ENCODE measurements at places on chromosomes 11 and 22.

- no peak for DNase-seq
These were observed 9.1 kb downstream of the POLD4 start for GRCh38 chr11:67344264-67344663.

- DNase-seq = no peak
These were observed 6.9 kb upstream of the GAL start for GRCh38 chr11:68677432-68677831.

GRCh38 chr11:17972987-17973386 lies 39.9 kb downstream of the SERGEF start:
- DNase-seq = no peak

DNA sequence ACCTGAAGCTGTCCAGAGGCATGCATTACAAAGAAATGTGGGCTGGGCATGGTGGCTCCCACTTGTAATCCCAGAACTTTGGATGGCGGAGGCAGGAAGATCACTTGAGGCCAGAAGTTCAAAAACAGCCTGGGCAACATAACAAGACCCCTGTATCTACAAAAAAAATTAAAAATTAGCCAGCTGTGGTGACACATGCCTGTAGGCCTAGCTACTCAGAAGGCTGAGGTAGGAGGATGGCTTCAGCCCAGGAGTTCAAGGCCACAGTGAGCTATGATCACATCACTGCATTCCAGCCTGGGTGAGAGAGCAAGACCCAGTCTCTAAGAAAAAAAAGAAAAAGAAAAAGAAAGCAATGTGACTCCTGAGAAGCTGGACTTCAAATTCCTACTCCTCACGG lies 138.5 kb upstream of the HSD17B12 start:
- DNase-seq = no peak

DNA sequence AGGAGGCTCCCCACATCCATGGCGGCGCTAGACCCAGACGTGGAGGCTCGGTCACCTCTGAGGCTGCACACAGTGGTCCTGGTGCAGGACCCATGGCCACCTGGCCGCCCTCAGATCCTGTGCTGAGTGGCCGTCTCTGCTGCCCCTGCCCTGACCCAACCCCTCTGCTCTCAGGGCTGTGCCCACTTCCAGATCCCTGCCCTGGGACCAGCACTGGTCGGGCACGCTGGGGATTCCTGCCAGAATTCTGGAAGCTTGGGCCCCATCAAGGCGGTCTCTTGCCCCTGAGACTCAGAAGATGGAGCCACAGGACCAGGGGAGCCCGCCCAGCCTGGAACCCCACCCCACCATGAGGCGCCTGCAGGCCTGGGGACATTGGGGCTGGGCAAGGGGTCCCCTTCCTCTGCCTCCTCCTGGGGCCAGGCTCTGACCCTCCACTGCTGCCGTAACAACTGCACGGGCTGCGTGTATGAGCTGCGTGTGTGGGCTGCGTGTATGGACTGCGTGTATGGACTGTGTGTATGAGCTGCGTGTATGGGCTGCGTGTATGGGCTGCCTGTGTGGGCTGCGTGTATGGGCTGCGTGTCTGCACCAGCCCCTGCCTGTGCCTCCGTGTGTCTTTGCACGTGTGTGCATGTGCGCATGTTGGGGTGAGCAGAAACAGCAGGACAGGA lies 48.7 kb downstream of the IGLL1 start:
- DNase-seq = no peak

DNA sequence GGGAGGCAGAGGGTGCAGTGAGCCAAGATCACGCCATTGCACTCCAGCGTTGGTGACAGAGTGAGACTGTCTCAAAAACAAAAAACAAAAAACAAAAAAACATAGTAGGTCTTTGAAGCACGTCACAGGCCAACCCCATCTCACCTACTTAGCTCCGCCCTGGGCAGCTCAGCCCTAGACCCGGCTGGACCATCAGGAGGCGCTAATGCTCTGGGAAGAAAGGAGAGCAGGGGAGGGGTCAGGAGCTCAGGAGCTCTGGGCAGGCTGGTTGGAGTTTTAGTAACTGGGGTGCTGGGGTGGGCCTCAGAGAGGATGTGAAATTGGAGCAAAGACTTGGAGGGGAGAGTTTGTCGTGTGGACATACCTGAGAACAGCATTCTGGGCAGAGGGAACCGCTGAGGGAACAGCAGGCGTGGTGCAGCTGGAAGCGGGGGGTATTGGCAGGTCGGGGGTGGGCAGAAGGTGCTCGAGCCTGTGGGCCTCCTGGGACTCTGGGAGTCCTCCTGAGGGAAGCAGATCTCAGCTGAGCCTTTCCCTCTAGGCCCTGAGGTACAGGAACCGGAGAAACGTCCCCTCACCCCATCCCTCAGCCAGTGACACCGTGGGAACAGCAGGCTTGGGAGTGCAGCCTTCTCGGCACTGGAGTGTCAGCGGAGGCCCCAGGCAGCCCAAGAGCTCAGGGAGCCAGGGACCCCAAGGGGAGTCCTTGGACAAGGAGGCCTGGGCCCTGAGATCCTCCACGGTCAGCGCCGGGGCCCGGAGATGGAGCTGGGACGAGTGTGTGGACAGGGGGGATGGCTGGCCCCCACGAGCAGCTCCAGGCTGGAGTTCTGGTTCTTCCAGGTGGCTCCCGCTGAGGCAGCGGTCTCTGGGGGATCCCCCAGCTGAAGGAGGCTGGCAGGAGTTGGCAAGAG lies 2.2 kb upstream of the RPS6KA4 start:
- no peak for DNase-seq

DNA sequence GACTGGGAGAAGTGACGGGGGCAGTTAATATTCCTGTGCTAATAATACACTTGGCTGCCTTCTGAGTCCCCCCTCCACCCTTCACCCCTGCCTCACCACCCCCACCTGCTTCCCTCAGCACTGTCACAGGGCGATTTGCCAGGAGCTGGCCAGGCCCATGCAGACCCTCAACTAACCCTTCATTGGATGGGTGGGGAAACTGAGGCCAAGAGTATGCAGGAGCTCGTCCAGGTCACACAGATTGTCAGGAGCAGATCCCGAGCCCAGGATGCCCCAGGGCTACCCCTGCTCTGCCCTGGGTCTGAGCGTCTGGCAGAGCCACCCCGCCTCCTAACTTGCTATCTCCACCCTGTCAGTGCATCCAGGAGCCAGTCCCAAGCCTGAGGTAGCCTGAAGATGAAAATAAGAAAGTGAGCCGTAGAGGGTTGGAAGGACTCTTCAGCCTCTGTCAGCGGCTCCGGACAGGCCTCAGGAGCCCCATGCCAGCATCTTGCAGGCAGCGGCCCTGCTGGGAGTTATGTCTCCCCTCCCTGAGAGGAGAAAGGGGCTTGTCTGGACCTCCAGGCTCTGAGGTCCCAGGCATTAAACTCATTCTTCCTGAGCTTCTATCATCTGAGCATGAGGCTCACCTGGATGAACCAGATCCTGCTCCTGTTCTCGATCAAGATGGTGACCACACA lies 6.2 kb downstream of the TPBGL start:
- DNase-seq = no peak

DNA sequence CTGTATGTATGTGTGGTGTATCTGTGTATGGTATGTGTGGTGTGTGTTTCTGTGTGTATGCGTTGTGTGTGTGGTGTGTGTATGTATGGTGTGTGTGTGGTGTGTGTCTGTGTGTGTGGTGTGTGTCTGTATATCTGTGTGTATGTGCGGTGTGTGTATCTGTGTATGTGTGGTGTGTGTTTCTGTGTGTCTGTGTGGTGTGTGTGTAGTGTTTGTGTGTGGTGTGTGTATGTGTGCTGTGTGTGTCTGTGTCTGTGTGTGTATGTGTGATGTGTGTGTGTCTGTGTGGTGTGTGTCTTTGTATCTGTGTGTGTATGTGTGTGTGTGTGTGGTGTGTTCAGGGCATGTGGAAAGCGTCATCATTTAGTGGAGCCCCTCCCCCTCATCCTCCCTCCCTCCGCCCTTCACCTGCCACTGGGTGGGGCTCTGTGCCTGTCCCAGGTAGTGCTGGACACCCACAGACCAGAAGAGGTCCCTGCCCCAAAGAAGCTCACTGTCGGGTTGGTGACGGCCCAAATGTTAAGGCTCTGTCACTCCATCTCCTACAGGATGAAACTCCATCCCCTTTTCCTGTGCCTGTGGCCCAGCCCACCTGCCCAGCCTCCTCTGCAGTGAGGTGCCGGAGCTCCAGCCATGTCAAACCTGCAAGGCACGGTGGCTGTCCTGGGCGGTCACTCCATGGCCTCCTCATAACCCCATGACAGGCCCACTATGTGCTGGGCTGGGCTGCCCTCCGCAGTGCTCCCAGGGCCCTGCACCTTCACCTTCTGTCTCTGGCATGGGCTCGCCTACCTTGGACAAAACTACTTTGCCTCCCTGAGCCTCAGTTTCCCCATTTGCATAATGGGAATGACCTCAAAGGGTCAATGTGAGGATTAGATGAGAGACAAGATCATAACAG lies 23.4 kb upstream of the SHISAL1 start:
- no peak for DNase-seq

DNA sequence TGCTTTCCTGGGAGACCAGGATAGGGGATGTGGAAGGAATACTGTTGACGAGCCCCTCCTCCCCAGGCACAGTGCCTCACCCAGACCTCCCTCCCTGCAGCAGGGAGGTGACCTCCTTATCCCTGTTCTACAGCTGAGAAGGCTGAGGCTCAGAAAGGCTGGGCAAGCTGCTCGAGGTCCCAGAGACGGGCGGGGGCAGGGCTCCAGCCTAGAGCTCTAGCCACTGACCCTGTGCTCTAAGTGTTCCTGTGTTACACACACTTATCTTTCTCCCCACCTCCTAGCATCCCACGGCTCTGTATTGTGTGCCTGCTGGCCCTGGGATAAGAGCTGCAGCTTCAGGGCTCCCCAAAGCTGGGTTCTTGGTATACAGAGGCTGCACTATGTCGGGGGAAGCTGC lies 7.9 kb downstream of the CCDC134 start:
- DNase-seq = no peak

- DNase-seq = no peak
These were observed 834 bp upstream of the FADS1 start for GRCh38 chr11:61817471-61818202.

GRCh38 chr11:77113382-77114088 lies 10.9 kb downstream of the OMP start:
- DNase-seq = peak; percentile 63

- DNase-seq = no peak
These were observed 114.4 kb upstream of the ASPHD2 start for GRCh38 chr22:26314656-26315055.

- no peak for DNase-seq
These were observed 16.5 kb downstream of the RNF141 start for GRCh38 chr11:10524471-10524870.

- DNase-seq = no peak
These were observed 272.5 kb downstream of the TBC1D22A start for GRCh38 chr22:47034905-47035419.

- DNase-seq = no peak
These were observed 118.5 kb downstream of the ELP4 start for GRCh38 chr11:31628111-31628510.

DNA sequence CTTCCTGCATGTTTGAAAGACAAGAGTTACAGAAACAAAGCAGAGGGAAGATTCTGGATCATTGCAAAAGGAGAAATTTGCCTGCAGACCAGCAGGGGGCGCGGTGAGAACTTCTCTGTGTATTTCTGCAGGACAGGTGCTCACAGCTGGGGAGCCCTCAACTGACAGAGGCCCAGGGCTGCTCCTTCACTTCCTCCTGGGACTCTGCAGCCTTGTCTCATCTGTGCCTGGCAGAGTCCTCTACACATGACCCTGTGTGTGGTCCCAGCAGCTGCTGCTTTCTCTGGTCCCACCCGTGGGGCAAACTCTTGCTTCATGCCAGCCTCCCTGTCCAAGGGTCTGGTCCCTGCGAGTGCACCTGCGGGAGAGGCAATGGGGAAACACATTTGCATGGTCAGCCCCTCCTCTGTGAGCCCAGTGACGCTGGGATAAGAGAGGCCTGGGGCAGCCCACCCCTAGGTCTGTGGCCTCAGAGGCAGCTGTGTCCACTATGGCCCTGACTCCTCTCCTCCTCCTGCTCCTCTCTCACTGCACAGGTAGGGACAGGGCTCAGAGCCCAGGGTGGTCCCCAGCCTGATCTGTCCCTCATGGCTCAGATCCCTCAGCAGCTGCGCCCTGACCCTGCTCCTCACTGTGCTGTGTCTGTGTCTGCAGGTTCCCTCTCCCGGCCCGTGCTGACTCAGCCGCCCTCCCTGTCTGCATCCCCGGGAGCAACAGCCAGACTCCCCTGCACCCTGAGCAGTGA lies 43.2 kb upstream of the VPREB1 start:
- DNase-seq = peak; percentile 84

DNA sequence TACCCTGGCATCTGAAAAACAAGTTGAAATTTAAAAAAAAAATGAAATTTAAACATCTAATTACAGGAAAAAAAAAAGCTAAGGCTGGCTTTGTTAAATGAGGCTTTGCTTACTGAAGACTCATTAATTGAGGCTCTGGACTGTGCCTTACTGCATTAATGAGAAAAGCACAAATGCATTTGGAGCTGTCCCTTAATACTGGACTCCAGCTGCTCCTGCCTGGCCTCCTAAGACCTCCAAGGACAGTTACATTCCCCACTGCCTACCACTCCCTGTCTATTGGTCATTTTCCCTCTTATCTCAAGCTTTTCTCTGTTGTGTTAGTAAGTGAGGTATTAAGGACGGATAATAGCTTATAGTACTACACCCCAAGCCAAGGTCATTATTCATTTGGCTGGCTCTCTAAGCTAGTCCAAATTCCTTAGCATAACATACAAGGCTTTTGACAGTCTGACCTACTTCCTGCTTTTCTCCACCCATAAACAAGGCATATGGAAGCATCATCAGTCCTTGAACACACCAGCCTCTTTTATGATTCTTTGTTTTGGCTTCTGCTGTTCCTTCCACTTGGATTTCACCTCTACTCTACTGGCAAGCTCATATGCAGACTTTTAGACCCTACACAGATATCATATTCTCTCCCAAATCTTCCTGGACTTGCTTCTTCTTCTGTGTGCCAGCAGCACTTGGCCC lies 62.5 kb downstream of the USP35 start:
- no peak for DNase-seq

GRCh38 chr11:111231836-111232235 lies 13.7 kb upstream of the POU2AF2 start:
- no peak for DNase-seq

- no peak for DNase-seq
These were observed 111.6 kb downstream of the MIAT start for GRCh38 chr22:26768952-26769351.

GRCh38 chr11:117022526-117022925 lies 75.7 kb downstream of the SIK3 start:
- DNase-seq = no peak

GRCh38 chr11:92644595-92645445 lies 324.6 kb upstream of the MTNR1B start:
- no peak for DNase-seq

- no peak for DNase-seq
These were observed 82.1 kb downstream of the PPP6R3 start for GRCh38 chr11:68542617-68543016.

GRCh38 chr22:47266329-47266728 lies 503.9 kb downstream of the TBC1D22A start:
- no peak for DNase-seq

DNA sequence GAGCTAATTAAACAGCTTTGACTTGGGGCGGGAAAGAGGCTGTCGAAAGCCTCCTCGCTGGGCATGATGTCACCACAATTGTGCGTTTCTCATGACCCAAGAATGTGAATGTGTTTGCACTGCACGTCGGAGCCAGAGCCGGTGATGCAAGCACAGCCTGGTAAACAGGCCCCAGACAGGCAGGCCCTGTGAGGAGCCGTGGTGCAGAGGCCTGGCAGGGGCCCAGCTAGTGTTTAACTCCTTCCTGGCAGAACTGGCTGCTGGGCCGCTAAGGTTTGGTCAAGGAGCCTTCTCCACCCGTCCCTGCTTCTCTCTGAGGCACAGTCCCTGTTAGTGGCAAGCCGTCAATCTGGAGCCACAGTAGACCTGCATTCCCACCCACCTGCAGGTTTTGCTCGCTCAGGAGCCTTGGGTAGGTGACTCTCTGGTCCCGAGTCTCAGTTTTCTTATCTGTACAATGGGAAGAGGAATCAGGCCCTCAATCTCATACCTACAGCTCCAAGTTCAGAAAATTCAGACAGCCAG lies 25.4 kb upstream of the SMTN start:
- DNase-seq = no peak
